ENCODE measurements at places on chromosomes 1 and 21. TPM values are rescaled to one million over a fixed set of nuclear protein-coding genes. Genes with fewer than 3 reads are reported as not detected.

TCHHL1 gene
- not detected for total RNA-seq

SPRR1A gene
- not detected for total RNA-seq

S100A16 gene
- total RNA-seq = 200 TPM

SPATA21 gene
- total RNA-seq = not detected

CFAP126 gene
- total RNA-seq = not detected

GJA8 gene
- total RNA-seq = not detected

TTC34 gene
- not detected for total RNA-seq

NAV1 gene
- 74.6 TPM for total RNA-seq

FCGR3A gene
- not detected for total RNA-seq

PADI3 gene
- total RNA-seq = not detected

CFAP74 gene
- total RNA-seq = not detected

PRR9 gene
- not detected for total RNA-seq

GBP6 gene
- not detected for total RNA-seq

MROH7 gene
- 0.54 TPM for total RNA-seq

OR2T33 gene
- not detected for total RNA-seq

GBP7 gene
- total RNA-seq = not detected

TSTD1 gene
- 6.0 TPM for total RNA-seq

CD101 gene
- total RNA-seq = 0.54 TPM

TFAP2E gene
- not detected for total RNA-seq

DRAXIN gene
- 0.16 TPM for total RNA-seq

MYBPH gene
- not detected for total RNA-seq

TMEM61 gene
- not detected for total RNA-seq

PATJ gene
- total RNA-seq = 2.8 TPM

LTN1 gene
- total RNA-seq = 16.8 TPM

RHCE gene
- total RNA-seq = 1.1 TPM

NGF gene
- total RNA-seq = 24.3 TPM

UROD gene
- total RNA-seq = 119 TPM

GSTM5 gene
- not detected for total RNA-seq

NID1 gene
- 167 TPM for total RNA-seq

SPATA46 gene
- not detected for total RNA-seq

CTH gene
- total RNA-seq = 9.6 TPM
